ENCODE measurements at places on chromosomes 2 and 18.

- DNase-seq, result no peak
Observed at GRCh38 chr18:54296062-54296461, 26.7 kb downstream of the POLI start.

DNA sequence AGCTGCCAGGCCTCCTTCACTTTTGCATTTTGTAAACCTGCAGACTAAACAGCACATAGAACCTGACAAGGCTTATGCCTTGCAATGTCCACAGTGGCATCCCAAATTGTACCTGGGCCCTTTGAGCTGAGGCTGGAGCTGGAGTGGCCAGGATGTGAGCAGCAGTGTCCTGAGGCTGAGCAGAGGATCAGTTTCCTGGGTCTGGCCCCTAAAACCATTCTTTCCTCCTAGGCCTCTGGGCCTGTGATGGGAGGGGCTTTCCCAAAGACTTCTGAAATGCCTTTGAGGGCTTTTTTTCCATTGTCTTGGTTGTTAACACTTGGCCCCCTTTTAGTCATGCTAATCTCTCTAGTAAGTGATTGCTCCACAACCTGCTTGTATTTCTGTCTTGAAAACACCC is 32.8 kb downstream of the FSIP2 start:
- DNase-seq, result no peak

GRCh38 chr2:236919209-236919608 is 166.5 kb upstream of the COPS8 start:
- DNase-seq, result no peak

- DNase-seq, result no peak
Observed at GRCh38 chr2:160920791-160921303, 239.4 kb upstream of the TANK start.

- DNase-seq, result no peak
Observed at GRCh38 chr18:57175532-57175931, 28.6 kb downstream of the BOD1L2 start.

GRCh38 chr2:198385326-198385725 is 580.9 kb downstream of the PLCL1 start:
- DNase-seq, result no peak

GRCh38 chr2:127418300-127419111 is at the start of gene PROC:
Gene PROC, plus strand, starts transcription at chr2:127418427. Its CDS starts 1,516 bp downstream, at chr2:127419943.
- DNase-seq, result no peak

DNA sequence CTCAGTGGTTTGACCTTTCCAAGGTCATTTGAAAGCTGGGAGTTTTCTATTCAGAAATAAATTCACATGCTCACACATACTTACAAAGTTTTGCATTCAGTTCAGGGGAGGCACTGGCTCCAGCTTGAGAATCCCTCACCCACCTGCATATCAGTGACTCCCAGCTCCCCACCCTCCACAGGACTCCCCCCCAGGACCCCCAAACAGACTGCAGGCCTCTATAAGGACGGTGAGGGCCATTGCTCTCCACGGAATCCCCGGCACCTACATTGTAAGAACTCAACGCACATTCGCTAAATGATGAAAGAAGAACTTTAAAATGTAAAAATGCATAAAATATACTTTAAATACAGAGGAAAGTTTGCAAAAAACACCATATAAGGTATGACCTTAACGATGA is 97.2 kb upstream of the TEX51 start:
- DNase-seq, result no peak

DNA sequence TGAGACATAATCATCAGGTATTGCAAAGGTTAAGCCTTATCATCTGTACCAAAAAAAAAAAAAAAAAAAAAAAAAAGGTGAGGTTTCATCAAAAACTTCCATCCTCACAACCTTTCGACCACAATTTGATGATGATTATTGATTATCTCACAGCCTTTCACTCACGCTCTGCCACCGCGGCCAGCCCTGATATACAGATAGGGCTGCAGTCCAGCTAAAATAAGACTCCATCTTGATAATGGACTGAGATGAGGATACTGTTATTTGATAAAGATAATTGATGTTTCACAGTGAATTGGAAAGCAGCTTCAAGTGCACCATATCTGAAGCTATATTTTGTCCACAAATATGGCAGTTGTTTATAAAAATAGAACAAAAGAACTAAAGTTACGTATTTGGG is 159.7 kb upstream of the BOD1L2 start:
- no peak for DNase-seq

Measured in D721Med (cell line).